ENCODE measurements at places on chromosomes 2 and 18.

DNA sequence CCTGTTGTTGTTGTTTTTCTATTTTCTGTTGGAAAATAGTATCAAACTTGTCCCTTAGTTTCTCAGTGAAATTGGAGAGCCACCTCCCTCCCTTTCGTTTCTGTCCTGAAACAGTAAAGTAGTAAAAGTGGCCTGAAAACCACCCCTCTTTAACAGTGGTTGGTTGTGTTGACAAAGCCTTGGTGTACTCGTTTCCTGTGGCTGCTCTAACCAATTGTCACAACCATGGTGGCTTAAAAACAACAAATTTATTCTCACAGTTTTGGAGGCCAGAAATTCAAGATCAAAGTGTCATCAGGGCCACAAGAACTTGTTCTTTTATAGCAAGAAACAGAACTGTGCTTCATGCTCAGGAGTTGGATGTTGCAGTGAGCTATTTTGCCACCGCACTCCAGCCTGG, 4.0 kb upstream of the DYSF start:
- no peak for DNase-seq

- DNase-seq, result no peak
Observed at GRCh38 chr2:230614913-230615332, 97.7 kb upstream of the CAB39 start.

DNA sequence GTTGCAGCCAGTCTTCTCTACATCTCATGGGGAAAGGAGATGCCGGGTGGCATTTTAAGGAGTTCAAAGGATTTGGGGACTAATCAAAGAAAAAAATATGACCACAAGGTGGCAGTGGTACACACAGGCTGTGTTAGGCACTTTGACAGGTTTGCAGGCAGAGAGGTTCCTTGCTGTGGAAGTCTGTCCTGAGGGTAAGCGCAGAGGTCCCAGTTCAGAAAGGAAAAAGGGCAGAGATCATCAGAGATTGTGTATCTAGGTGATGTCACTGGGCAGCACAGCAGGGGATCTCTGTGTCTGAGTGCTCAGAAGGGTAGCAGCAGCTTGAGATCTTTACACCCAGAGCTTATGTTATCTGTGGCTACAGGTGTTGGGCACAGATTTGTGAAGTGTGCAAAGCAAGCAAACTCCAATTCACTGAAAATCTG, 231.4 kb downstream of the LRRTM1 start:
- peak; percentile 69 for DNase-seq

- no peak for DNase-seq
Observed at GRCh38 chr2:41997561-41997960, 50.3 kb upstream of the PKDCC start.

DNA sequence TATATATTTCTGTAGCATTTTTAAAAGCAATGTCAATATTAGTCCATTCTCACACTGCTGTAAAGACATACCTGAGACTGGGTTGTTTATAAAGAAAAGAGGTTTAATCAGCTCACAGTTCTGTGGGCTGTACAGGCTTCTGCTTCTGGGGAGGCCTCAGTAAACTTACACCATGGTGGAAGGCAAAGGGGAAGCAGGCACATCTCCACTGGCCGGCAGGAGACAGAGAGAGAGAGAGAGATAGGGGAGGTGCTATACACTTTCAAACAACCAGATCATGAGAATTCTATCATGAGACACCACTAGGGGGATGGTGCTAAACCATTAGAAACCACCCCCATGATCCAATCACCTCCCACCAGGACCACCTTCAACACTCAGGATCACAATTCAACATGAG, 43.1 kb downstream of the CHMP3 start:
- DNase-seq, result no peak

DNA sequence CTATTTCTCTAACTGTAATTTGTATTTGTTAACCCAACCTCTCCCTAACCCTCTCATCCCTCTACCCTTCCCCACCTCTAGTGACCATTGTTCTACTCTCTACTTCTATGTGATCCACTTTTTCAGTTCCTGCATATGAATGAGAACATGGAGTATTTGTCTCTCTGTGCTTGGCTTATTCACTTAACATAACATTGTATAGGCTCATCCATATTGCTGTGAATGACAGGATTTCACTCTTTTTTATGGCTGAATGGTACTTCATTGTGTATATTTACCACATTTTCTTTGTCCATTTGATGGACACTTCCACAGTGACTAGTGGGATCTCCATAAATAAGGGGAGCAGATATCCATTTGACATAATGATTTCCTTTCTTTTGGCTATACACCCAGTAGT, 103.7 kb downstream of the PLEKHM3 start:
- DNase-seq, result no peak

DNA sequence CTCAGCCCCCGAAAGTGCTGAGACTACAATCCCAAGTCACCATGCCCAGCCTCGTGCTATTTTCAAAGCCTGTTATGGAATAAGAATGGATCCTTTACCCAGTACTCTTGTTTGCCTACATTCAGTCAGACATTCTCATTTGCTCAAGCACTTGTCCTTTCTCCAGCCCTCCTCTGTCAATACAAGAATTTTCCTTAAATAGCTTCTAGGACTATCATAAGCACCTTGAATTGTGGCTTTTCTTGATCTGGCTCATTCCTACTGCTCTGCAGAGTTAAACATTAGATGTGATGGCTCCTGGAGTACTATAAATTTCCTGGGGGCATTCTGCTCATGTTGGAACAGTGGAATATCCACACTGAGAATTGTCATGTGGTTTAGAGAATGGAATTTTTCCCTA, 506.1 kb downstream of the ARHGAP15 start:
- DNase-seq, result no peak

- no peak for DNase-seq
Observed at GRCh38 chr2:27587025-27587424, 4.2 kb downstream of the ZNF512 start.

DNA sequence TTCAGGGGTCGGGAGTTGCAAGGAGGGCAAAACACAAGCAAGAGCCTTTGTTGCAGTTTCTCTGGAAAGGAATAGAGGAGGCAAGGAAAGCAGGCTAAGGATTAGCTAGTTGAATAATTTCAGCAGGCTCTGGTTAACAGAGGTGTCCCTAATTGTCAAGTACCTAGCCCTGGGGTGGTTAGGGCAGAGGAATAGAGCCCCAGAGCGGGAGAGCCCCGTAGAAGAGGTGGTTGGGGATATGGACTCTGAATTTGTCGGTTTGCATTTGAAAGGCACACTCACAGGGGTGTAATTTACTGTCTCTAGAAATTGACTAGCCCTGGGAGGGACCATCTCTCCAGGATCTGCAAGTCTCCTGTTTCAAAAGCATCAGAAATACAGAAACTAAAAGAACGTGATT, 1030.2 kb downstream of the TMEM182 start:
- DNase-seq, result no peak

DNA sequence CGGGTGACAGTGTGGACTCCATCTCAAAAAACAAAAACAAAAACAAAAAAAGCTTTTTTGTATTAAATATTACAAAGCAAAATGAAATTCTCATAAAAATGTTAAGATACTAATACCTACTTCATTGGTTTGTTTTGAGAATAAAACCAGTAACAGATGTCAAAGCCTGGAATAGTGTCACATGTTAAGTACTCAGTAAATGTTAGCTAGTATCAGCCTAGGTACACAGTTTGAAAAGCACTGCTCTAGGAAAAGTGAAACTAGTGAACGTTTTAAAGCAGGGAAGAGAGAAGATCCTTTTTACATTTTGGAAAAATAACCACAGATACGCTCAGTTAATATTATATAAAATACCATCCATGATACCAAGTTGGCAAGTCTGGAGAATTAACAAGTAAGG, 37.1 kb upstream of the ADAM17 start:
- DNase-seq, result no peak

DNA sequence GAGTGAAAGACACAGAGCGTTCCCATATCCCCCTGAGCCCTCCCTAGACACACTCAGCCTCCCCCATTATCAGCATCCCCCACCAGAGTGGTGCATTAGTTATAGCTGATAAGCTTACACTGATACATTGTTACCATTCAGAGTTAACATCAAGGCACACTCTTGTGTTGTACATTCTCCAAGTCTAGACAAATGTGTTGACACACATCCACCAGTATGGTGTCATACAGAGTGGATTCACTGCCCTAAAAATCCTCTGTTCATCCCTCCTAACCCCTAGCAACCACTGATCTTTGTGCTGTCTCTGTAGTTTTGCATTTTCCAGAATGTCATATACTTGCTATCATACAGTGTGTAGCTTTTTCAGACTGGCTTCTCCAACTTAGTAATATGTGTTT, 78.0 kb upstream of the RPL31 start:
- DNase-seq, result peak; percentile 50

DNA sequence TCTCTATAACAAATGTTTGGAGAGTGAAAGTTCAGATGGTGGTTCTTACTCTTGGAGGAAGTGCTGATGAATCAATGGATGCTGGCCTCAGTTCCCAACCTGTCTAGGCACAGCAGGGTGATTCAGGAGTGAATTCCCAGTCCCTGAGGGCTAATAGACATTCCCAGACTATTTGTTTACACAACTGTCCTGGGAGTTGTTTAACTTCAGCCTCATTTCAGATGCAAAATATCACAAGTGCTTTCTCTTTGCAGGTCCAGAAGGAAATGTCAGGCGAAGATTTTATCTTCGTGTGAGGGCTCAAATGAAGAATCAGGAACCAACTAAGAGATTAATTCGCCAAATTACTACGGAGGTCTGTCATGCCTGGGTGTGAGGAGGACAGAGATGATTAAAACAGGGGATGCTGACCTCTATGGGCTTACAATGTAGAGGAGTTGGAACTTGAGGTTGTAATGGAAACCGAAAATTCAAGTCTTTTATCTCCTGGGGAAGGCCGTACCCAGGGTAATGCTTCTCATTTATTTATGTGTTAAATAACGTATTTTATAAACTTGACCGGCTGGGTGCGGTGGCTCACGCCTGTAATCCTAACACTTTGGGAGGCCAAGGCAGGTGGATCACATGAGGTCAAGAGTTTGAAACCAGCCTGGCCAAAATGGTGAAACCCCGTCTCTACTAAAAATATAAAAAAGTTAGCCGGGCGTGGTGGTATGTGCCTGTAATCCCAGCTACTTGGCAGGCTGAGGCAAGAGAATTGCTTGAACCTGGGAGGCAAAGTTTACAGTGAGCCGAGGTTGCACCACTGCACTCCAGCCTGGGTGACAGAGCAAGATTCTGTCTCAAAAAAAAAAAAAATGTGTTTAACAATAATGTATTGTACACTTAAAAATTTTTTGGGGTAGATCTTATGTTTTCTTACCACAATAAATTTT, 38.7 kb upstream of the SLC1A4 start:
- DNase-seq, result no peak

DNA sequence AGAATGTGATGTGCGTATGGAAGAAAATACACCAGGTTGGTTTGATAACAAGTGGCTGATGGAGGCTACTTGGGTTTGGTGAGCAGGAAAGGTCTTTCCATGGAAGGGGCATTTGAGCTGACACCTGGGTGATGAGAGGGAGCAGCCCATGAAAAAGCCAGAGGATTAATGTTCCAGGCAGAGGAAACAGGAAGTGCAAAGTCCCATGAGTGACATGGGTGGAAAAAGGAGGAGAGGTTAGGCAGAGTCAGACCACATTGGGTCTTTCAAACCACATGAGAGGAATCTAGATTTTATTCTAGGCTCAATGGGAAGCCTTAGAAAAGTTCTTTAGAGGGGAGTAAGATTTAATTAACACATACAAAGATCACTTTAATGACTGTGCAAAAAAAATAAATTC, 195.7 kb downstream of the LRATD1 start:
- no peak for DNase-seq

DNA sequence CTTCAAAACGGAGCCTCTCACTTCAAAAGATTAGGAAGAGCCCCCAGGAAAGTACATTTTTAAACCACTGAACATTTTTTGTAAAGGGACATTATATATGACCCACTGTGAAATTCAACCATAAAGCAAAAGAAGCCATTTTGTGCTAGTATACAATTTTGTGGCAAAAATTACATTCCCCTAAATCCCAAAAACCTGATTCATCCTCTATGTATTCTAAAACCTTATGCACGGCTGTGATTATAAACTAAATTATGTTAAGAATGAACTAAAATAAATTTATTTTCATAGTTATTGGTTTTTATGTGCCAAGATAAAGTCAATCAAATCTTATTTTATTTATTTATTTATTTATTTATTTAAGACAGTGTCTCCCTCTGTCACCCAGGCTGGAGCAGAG, 48.5 kb downstream of the RTN4 start:
- no peak for DNase-seq

DNA sequence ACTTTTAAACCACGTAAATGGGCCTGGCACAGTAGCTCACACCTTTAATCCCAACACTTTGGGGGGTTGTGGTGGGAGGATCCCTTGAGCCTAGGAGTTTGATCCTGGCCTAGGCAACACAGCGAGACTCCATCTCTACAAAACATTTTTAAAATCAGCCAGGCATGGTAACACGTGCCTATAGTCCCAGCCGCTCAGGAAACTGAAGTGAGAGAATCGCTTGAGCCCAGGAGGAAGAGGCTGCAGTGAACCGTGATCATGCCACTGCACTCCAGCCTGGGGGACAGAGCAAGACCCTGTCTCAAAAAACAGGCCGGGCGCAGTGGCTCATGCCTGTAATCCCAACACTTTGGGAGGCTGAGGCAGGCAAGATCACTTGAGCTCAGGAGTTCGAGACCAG, 12.2 kb downstream of the ROCK1 start:
- DNase-seq, result no peak

DNA sequence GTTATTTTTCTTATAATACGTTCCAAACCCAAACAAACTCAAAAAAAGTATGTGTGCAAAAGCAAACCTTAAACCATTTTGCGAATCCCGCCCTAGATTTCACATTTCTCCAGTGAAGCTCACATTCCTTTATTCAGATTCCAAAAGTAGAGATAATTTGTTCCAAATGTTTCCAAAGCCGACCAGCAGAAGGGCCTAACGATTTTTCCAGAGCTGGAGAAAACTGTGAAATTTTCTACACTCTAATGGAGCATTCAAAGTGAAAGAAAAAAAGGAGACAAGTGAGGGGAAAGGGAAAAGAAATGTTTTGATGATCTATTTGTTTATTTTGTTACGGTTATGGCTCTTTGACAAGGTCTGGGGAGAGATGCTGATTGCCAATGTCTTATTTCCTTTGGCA, 286.5 kb upstream of the SLC14A2 start:
- DNase-seq, result peak; percentile 11

DNA sequence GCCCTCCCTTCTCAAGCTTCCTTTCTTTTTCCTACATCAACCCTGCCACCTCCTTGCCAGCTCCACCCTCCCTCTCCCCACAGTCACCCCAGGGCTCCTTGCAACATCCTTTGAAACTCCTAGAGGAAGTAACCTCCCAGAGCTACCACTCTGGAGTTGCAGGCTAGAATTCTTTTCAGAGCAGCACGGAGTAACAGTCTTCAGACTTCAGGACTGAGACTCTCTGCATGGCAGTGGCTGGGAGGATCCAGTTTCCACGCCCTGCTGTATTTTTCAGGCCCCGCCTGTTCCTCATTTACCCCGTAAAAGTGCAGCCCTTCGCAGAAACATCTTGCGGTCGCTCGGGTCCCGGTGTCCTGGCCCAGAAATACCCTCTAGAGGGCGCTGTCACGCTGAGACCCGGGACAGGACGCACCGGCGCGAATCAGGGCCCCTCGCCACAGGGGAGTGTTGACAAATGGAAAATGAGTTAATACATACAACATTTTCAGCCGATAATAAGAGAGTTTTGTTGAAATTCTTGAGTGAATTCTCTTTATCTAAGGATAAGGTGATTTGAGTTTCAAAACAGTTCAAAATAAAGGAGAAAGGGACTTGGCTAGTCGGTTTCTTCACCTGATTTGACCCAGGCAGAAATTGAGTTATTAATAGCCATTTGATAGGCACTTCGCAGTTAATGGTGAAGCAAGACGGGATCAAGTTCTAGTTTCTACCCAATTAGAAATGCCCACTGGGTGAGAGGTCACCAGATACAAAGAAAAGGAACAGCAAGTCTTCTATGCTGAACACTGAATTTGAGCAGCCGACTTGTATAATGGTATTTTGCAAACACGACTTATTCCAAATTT, 18.5 kb upstream of the NTSR2 start:
- DNase-seq, result peak; percentile 81

All from cardiac fibroblast (primary cell).